ENCODE measurements at places on chromosomes 7 and 10.

DNA sequence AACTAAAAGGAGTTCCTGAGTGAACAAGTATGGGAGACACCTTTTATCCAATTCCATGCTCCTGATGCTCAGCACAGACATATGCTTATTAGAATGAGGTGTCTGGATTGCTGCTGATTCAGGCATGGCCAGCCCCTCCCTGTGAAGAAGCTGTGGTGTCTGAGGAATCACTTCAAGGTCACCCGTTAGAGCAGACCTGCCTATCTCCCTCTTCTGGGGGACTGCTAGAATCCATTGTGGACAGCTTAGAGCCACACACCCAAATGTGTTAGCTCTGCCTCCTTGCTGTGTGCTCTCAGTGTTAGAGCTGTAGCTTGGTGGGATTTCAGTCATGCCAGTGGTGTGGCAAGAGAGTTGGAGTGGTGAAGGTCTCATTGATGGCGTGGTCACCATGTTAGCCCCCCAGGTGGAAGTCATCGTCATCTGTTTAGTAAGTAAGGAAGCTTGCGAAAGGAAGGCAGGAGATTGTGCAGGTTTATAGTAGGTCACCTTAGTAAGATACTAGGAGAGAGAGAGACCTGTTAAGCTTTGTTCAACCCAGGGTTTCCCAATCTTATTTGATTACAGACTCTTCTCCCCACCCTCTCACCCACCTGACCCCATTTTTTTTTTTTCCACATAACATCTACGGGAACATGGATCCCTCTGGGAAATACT is 12.8 kb downstream of the PRXL2A start:
- DNase-seq = no peak

- no peak for DNase-seq
Measured at GRCh38 chr7:2313450-2314208, 612 bp downstream of the SNX8 start.

GRCh38 chr7:158751751-158752150 is 47.1 kb upstream of the NCAPG2 start:
- no peak for DNase-seq

DNA sequence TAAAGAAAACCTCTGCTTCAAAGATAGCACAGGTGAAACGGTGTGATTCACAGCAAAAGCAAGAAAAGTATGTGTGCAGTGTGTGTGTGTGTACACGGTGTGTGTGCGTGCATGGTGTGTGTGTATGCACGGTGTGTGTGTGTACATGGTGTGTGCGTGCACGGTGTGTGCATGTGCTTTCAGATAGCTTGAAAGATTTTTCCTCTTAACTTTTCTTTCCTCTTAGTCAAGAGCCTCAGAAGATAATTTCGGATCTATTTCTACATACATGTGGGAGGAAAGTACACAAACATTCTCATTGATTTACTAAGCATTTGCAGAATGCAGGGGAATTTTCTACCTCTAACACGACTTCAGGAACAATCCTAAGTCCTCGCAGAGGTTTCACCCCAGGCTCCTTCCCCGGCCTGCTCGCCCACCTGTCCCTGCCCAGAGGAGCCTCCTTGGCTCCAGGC is 2.9 kb downstream of the FGFR2 start:
- DNase-seq = no peak

DNA sequence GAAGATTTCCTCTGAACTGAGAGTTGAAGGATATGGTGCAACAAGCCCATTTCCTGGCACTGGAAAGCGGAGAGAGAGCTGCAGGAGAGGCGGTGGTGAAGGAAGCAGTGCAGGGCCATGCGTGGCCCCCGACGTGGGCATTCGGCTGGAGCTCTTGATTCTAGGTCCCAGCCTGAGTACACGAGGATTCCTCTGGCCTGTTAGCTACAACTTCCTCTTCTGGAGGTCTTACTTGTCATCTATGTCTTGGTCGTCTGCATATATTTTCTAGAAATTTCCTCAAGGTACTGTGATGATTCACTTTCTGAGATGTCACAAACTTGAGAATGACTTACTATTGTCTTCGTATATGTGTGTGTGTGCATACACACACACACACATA is 59.2 kb upstream of the JAZF1 start:
- DNase-seq = no peak

DNA sequence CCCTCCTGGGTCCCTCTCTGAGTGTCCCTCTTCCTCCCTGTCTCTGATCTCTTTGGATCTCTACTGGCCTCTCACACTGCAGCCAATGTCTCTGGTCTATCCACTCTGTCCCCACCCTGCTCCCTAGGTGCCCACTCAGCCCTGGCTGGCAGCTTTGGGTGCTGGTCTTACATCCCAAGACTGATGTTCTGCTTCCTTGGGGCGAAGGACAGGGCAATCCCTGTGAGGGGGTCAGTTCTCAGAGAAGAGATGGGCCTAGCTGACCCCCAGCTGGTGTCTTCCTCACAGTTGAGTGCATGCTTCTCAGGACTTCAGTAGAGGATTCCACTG is 51.7 kb upstream of the CAMK2B start:
- no peak for DNase-seq

DNA sequence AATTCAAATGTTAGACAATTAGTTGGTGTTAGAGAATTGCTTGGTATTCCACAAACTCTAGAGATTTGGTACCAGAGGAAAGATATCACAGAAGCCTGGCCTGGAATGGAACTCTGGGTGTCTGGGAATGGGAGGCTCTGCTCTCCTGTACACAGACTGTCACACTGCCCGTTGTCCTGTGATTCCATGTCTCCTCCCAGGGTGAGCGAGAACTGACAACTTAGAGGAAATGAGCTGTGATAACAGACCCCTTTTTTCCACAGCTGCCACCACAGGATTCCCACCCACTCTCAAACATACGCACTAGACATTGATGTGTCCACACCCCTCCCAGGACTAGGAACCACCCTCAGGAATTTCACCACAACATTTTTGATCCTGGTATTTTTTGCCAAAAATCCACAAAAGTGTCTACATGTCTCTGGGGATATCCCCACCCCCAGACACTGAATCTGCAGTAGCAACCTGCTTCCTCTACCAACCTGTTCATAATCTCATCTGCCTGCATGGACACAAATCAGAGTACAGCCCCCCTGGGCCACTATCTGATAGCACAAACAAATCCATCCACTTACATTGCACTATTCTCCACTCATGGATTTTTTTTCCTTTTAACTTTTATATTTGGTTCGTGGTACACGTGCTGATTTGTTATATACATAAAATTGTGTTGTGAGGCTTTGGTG is 4.7 kb downstream of the ZNF273 start:
- DNase-seq = no peak

DNA sequence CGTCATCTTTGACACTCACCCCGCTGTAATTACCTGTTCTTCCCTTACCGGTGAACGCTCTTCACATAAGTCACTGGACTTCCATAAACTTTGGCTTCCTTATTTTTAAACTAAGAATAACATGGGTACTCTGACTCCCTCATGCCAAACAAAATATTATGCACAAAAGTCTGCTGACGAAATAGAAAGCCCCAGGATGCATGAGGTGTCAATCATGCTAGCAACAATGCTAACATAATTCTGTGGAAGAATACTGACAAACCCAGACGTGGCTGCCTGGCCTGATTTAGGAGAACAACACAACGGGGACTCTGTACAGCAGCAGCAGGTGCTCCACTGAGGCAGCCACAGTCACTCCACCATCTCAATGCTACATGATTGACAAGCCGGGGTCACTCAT is 137.5 kb downstream of the CCDC71L start:
- no peak for DNase-seq

DNA sequence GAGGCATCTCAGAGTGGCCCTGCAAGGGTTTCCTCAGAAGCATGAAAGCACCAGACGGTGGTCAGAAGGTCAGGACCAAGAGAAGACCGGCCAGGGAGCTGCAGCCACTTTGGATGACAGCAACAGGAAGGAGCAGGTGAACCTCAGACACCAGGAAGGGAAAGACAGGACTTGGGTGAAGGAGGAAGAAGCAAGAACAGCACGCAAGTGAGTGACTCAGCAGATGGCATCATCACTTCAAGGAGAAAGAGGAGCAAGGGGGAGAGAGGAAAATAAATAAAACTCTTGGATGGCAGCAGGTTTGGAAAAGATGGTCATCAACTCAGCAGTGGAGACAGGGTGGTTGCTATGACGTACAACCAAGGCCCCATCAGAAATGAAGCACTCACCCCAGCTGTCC is 31.6 kb downstream of the NCAPG2 start:
- DNase-seq = no peak

DNA sequence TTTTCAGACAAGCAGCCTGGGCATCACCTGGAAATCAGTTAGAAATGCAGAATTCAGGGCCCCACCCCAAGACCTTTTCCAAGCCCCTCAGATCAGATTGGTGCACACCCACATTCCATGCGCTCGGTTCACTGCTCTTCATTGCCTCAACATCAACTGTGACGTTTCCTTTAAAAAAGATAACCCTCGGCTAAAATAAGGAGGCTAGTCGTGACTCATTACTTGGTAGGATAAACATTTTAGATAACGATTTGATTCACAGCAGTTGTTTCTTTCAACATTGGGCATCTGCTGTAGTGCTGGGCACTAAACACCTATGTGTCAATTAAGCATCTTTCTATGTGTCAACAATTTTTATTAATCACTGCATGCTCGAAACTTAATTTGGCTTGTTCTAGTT is 191.1 kb upstream of the LRGUK start:
- no peak for DNase-seq

DNA sequence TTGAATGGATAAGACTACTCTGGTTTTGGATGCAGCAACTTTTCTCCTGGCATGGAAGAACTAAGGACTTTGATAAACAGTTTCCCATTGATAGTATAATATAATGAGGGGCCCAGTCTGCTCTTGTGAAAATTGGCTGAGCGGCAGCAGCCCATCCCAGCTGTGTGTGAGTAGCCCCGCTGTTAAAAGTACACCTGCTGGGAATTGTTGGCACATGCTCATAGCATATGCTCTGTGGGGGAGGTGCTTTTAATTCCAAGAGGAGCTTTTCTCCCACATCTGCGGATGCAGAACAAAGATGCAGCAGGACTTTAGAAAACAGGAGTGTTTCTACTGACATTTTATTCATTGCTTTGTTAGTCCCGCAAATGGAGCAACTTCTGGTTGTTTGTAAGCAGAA is 19.0 kb downstream of the SRI start:
- DNase-seq = no peak

DNA sequence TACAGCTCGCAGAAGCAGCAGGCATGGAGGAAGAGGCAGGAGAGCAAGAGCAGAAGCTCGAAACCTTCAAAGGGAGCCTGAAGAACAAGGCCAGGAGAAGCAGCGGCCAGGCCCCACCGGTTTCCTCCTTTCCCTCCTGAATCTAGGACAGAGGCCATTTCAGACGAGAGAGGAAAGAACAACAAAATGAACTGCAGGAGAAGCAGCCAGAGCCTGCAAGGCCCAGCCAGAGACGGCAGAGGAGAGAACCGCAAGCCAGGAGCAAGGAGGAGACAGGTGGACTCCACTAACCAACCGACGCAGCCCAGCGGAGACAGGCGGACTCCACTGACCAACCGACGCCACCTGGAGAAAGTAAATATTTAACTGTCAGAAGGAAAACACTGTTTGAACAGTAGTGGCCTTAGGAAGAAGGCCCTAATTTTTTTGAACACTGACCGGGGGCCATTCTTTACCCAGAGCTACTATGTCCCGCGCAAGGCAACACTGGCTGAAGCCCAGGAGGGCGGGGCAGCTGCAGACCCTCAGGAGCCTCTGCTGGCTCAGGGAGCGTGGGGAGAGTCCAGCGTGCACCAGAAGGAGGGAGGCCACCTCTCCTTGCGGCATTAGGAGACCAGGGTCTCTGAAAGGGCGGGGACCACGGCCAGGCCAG is 559.2 kb downstream of the PTPRN2 start:
- no peak for DNase-seq

DNA sequence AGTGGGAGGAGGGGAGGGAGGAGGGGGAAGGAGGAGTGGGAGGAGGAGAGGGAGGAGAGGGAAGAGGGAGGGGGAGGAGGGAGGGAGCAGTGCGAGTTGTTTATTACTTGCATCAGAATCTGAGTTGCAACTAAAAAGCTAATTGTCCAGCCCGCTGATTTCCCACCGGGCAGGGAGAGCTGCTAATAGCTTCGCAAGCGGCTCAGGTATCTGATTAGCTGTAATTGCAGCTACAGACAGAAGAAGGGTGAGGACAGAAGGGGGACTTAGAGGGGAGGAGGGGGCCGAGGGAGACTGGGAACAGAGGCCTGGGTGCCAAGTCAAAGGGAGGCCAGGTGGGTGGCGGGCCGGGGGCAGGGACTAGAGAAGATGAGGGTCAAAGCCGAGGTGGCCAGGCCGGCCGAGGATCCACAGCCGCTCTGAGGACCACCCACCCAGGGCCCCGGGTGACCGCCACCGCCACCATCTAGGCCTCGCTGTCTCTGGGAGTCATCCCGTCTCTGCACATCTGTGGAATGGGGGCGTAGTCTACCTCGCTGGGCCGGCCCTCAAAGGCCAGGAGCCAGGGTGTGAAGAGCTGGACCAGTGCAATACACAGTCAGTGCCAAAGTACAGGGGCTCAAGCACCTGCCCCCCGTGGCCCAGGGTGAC is 54.2 kb downstream of the MICALL2 start:
- no peak for DNase-seq

DNA sequence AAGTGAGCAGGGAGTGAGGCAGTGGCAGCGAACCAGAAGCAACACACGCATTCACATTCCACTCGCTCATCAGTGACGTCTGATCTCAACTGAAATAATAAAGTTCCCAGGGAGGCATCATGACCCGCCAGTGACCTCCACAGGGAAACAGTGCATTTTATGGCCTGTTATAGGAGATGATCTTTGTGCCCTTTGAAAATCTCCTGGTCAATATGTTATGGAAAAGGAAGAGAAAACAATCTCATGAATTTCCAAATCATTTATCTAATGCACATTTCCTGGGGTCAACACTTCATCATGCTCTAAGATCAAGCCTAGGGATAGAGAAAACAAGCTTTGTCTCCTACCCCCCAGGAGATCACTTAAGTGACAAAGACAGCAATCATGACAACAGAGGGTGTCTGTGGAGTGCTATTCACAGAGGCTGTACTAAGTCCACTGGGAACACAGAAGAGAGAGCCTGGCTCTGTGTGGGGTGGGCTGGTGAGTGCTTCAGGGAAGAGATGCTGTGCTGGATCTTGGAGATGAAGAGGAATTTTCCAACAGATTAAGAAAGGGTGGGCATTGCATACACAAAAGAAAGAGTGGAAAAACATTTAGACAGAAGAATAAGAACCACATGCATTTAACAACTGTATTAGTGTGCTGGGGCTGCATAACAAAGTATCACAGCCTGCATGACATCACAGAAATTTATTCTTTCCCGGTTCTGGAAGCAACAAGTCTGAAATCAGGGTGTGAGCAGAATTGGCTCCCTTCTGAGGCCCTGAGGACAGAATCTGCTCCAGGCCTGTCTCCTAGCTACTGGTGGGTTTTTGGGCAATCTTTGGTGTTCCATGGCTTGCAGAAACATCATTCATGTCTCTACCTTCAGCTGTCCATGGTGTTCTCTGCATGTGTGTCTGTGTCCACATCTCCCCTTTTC is 613.9 kb upstream of the IGFBP3 start:
- no peak for DNase-seq

DNA sequence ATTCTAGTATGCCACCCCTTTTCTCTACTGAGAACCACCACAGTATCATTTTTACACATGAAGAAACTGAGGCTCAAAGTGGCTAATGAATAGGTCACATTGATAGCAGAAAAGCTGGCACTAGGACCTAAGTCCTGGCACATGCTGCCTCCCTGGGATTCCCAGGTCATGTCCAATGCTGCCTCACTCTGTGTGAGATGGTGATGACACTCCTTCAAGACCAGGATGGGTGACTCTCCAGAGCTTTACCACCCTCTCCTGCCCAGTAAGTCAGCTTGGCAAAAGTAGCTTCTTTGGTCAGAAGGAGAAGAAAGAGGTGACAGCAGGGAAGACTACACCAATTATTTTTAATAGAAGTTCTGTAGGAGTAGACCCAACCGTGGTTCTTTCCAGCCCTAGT is 13.3 kb upstream of the AKR1B10 start:
- no peak for DNase-seq

Measured in stimulated activated CD4-positive, alpha-beta T cell treated with anti-CD3 and anti-CD28 coated beads, TNF-alpha, amount 100 ng/mL, for 24 hours (primary cell).